ENCODE measurements at places on chromosomes 6 and 20. TPM values are rescaled to one million over a fixed set of nuclear protein-coding genes. Genes with fewer than 3 reads are reported as not detected.

GRCh38 chr6:106133040-106133439 is 46.9 kb downstream of the PRDM1 start:
- H3K27me3 ChIP-seq: no peaks in the 10 kb centered on the region
- no peak overlapping the region for H3K27ac ChIP-seq
- no peak for ATAC-seq
- no peak overlapping the region for H3K4me3 ChIP-seq

- H3K4me1 ChIP-seq: no peaks in the 10 kb centered on the region
- H3K27ac ChIP-seq: no peak overlapping the region
- no peak overlapping the region for H3K4me3 ChIP-seq
- peak; percentile 63 for ATAC-seq
Measured at GRCh38 chr6:33761922-33762629, 15.4 kb upstream of the IP6K3 start.

DNA sequence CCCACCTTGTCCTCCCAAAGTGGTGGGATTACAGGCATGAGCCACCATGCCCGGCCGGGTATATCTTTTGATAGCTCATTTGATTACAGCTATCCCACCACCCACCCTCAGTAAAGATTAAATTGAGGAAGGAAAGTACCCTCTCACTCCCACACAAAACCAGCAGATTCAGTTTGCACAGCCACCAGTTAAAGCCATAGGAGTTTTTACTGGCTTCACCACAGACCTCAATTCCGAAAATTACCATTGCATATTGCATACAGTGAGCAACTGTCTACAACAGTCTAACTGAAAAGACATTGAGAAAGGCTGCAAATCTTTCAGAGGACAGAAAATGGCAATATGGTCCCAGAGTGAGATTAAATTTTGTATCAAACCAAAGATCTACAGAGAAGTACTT is 34.9 kb downstream of the ESF1 start:
- no peak overlapping the region for H3K27ac ChIP-seq
- peaks cover 38% of the 10 kb centered on the region for H3K36me3 ChIP-seq
- H3K4me1 ChIP-seq: peaks cover 1% of the 10 kb centered on the region
- ATAC-seq: no peak
- H3K4me3 ChIP-seq: no peak overlapping the region
- H3K27me3 ChIP-seq: no peaks in the 10 kb centered on the region

DNA sequence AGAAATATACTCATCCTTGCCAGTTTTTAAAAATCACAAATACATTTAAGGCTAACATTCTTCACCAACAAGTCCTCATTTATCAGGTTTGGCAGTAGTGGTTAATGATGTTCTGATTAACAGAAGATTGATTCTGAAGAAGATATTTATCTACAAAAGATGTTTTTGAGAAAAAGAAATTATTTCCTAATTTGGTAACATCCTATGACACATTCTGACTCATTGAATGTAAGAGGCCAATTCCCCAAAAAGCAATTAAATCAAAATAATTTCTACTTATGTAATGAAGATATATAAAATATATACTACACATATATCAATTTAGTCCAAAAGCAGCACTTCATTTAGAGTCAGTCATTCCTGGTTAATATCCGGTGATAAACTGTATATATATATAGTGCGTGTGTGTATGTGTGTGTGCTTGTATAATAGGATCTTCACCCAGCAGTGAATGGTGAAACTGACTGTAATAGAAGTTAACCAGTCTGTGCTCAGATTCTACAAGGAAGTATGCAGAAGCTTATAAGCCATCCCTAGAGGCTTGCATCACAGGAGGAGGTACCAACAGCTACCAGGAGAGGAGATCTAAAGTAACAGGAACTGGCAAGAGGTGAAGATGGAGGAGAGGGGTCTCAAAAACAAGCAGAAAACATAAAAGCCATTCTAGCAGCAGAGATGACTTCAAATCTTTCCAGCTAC is 82.9 kb upstream of the MARCKS start:
- no peaks in the 10 kb centered on the region for H3K4me1 ChIP-seq
- no peak for ATAC-seq
- H3K4me3 ChIP-seq: no peak overlapping the region
- no peaks in the 10 kb centered on the region for H3K36me3 ChIP-seq
- H3K27me3 ChIP-seq: no peaks in the 10 kb centered on the region

GRCh38 chr20:32823737-32824588 is 4.2 kb downstream of the MAPRE1 start:
- no peaks in the 10 kb centered on the region for H3K27me3 ChIP-seq
- peaks cover 38% of the 10 kb centered on the region for H3K4me1 ChIP-seq
- no peak for ATAC-seq
- peaks cover 44% of the 10 kb centered on the region for H3K36me3 ChIP-seq
- peak overlapping the region; percentile 96 for H3K4me3 ChIP-seq

DNA sequence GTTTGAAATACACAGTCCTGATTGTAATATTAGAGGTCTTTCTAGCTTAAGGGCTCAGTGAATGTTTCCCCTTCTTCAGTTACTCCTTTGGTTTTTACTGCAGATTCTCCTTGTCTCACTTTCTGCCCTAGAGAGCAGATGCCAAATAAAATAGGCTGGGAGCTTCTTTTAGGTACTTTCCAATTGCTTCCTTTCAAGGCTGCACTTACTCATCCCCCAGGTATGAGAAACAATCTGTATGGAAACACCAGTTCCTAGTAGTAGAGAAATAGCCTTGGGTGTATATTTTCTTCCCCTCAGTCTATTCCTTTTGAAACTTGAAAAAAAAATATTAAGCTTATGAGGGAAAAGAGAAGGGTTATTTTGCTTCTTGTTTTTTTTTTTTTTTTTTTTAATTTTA is 139.7 kb downstream of the PAK5 start:
- no peak overlapping the region for H3K4me3 ChIP-seq
- H3K27me3 ChIP-seq: no peaks in the 10 kb centered on the region
- no peaks in the 10 kb centered on the region for H3K36me3 ChIP-seq
- no peak for ATAC-seq

GRCh38 chr20:52926505-52926904 is 45.7 kb upstream of the TSHZ2 start:
- H3K4me1 ChIP-seq: peaks cover 5% of the 10 kb centered on the region
- ATAC-seq: peak; percentile 31
- H3K36me3 ChIP-seq: no peaks in the 10 kb centered on the region
- H3K27me3 ChIP-seq: peaks cover 7% of the 10 kb centered on the region
- no peak overlapping the region for H3K4me3 ChIP-seq

DNA sequence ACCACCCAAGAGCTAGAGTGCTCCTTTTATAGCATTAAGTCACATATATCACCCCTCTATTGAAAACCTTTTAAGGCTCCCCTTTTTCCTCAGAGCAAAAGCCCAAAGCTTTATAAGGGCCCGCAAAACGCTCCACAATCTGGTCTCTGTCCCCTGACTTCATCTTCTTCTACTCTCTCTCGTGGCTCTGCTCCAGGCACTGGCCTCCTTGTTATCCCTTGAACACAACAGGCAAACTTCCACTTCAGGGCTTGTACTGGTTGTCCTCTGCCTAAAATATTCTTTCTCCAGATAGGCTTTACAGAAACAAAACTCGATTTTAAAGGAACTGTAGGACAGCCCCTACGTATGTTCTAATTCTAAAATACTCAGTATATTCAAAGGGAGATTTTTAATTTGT is 44.0 kb upstream of the SPDEF start:
- peaks cover 36% of the 10 kb centered on the region for H3K36me3 ChIP-seq
- H3K4me1 ChIP-seq: peaks cover 24% of the 10 kb centered on the region
- ATAC-seq: no peak
- H3K27me3 ChIP-seq: no peaks in the 10 kb centered on the region
- no peak overlapping the region for H3K4me3 ChIP-seq
- no peak overlapping the region for H3K27ac ChIP-seq

Gene RTEL1
- total RNA-seq: 51.8 TPM

DNA sequence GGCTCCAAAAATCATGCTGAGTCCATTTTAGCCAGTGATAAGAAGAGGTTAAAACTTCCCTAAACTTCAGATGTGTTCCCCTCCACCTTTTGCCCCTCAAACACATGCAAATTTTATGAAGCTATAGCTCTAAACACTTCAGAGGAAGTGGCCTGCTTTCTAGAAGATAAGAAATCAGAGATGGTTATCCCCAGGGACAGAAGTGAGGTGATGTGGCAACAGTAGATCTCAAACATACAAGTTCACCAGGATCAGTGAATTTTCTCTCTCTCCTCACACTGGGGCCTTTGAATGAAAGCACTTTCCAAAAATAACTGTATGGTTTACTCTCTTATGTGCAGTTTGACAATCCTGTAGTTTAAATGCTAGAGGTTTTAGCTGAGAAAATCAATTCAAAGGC is 332.0 kb downstream of the BTBD9 start:
- H3K27me3 ChIP-seq: no peaks in the 10 kb centered on the region
- H3K27ac ChIP-seq: no peak overlapping the region
- no peak overlapping the region for H3K4me3 ChIP-seq
- H3K36me3 ChIP-seq: no peaks in the 10 kb centered on the region
- peaks cover 9% of the 10 kb centered on the region for H3K4me1 ChIP-seq

DNA sequence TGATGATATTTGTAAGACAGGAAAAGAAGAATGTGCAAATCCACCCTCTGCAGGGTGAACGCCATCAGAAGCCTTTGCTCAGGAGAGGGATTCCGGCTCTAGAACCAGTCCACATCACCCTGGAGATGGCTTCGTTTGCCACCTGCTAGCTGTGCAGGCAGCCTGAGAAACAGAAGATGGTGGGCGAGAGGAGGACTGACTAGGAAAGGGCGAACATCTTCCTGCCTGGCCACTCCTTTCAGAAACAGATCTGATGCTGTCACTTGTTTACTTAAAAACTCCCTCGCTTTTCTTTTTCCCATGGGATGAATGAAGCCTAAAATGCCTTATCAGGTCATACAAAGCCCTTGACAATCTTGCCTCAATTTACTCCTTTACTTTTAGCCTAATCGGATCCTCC is 1.2 kb downstream of the PTPRA start:
- H3K27me3 ChIP-seq: no peaks in the 10 kb centered on the region
- no peak for ATAC-seq
- H3K4me1 ChIP-seq: peaks cover 42% of the 10 kb centered on the region
- H3K4me3 ChIP-seq: peak overlapping the region; percentile 75
- H3K27ac ChIP-seq: peak overlapping the region; percentile 11
- peaks cover 27% of the 10 kb centered on the region for H3K36me3 ChIP-seq

GRCh38 chr6:52617087-52617486 is 40.2 kb upstream of the TRAM2 start:
- no peak overlapping the region for H3K4me3 ChIP-seq
- peaks cover 21% of the 10 kb centered on the region for H3K27me3 ChIP-seq
- no peak for ATAC-seq
- no peak overlapping the region for H3K27ac ChIP-seq
- no peaks in the 10 kb centered on the region for H3K4me1 ChIP-seq

GRCh38 chr6:656460-657252 is at the start of gene HUS1B:
Gene HUS1B (minus strand): TSS chr6:657100. CDS start chr6:656944, 156 bp downstream.
- H3K27me3 ChIP-seq: no peaks in the 10 kb centered on the region
- H3K4me1 ChIP-seq: peaks cover 34% of the 10 kb centered on the region
- H3K36me3 ChIP-seq: peaks cover 40% of the 10 kb centered on the region
- ATAC-seq: no peak
- H3K27ac ChIP-seq: no peak within 1 kb of the TSS

DNA sequence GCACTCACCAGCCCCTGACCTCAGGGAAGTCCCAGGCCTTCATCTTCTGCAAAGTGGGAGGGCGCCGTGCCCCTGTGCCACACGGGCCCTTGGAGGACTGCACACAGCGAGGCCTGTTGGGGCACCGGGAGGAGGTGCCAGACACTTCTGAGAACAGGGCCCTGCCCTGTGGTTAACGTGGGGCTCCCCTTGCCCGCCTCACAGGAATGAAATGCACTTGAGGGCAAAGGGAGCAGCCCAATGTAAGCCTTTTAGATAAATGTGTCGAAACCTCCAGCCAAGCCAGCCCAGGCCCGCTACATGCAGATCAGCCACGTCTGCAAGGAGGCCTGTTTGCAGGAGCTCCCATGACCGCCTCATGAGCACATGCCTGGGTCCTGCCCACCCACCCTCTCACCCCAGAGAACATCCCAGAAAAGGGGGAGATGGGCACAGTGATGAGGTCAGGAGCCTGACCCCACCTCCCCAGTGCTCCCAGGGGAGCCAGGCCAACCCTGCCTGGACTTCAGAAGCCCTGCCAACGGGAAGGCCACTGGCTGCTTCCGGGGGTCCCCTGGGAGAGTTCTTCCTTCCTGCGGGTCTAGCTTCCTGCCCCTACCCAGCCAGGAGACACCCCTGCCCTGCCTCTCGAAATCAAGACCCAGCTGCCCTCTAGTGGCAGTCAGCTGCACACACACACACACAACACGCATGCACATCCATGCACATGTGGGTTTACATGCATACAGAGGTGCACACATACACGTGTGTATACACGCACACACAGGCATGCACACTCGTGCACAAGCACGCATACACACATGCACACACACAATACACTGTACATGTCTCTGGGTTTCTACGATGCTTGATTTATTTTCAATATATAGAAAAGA is 178.7 kb downstream of the TAF4 start:
- no peak overlapping the region for H3K4me3 ChIP-seq
- no peaks in the 10 kb centered on the region for H3K36me3 ChIP-seq
- H3K4me1 ChIP-seq: peaks cover 6% of the 10 kb centered on the region
- ATAC-seq: peak; percentile 42
- H3K27me3 ChIP-seq: peaks cover 20% of the 10 kb centered on the region

Gene NKAIN4
- total RNA-seq: not detected

Gene RIMS4
- total RNA-seq: 0.13 TPM

DNA sequence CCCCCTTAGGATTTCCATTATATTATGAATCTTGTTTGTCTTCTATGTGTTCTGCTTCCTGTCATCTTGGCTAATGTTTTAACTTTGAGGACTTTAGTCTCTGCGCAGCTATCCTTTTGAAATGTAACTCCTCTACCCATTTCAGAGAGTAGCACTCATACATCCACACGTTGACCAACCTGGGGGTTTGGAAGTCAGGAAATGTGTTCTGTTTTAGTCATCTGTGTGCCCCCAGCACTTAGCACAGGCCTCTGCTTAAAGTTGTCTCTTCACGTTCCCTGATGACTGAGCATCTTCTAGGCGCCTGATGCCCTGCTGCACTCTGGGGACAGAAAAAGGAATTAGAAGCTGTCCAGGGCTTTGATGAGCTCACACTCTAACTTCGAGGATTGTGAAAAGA is 47.9 kb downstream of the HMGN3 start:
- no peaks in the 10 kb centered on the region for H3K4me1 ChIP-seq
- H3K4me3 ChIP-seq: no peak overlapping the region
- H3K27me3 ChIP-seq: no peaks in the 10 kb centered on the region
- no peak overlapping the region for H3K27ac ChIP-seq
- ATAC-seq: no peak

All from activated T-helper 17 cell treated with anti-CD3 and anti-CD28 coated beads, Interleukin-2, amount 50 U/mL, for 72 hours (primary cell).